ENCODE measurements at places on chromosomes 11 and 22. TPM values are rescaled to one million over a fixed set of nuclear protein-coding genes. Genes with fewer than 3 reads are reported as not detected.

CASP4 gene
- 1,759 TPM for total RNA-seq

PVALB gene
- 0.58 TPM for total RNA-seq

PGA5 gene
- not detected for total RNA-seq

PLEKHB1 gene
- total RNA-seq = 0.58 TPM

BACE1 gene
- total RNA-seq = 24.2 TPM

RFPL2 gene
- total RNA-seq = not detected

CENPM gene
- total RNA-seq = 10.2 TPM

TMEM151A gene
- 0.58 TPM for total RNA-seq

RAC2 gene
- 126 TPM for total RNA-seq

CASP1 gene
- 32.0 TPM for total RNA-seq

Data from glomerular endothelial cell (primary cell).